ENCODE measurements at places on chromosomes 6 and 20.

DNA sequence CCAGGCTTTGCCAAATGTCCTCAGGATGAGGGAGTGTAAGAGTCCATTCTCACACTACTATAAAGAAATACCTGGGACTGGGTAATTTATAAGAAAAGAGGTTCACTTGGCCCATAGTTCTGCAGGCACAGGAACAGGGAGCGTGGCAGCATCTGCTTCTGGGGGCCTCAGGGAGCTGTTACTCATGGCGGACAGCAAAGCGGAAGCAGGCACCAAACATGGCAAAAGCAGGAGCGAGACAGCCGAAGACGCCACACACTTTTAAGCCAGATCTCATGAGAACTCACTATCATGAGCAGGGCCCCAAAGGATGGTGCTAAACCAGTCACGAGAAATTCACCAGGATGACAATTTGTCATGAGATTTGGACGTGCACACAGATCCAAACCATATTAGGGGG is 22.8 kb downstream of the FAM50B start:
- no peak for DNase-seq

DNA sequence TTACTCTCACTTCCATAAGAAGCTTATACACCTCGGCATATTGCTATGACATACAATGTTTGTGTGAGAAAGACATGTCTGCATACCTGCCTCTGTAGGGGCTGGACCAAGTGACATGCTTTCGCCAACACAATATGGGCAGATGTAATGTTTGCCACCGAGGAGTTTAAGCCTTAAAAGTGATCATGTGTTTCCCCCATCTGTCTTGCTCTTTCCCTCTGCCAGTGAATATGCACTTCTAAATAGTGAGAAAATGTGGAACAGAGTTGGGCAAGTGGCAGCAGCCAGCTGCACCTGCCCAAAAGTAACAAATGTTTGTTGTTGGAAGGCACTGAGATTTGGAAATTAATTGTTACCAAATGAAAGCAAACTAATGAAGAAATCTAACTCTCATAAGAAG is 274.8 kb upstream of the BTBD3 start:
- DNase-seq = no peak

- peak; percentile 88 for DNase-seq
Measured at GRCh38 chr6:122014961-122015360, 384.5 kb upstream of the HSF2 start.

DNA sequence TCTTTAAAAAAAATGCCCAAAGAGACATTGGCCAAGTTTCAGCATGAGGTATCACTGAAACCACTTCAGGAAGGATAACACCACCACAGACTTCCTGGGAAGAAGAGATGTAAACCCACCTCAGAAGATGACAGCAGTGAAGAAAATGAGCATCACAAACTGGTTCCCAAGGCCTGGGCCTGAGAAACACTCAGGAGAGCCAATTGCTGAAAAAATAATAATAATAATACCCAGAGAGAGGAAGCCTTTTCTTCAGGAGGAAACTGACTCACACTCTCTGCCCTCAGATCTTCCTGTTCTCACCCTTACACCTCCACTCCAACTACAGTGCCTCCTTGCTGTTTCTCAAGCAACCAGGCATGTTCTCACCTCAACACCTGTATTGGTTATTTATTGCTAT is 68.1 kb upstream of the MAFB start:
- peak; percentile 21 for DNase-seq

DNA sequence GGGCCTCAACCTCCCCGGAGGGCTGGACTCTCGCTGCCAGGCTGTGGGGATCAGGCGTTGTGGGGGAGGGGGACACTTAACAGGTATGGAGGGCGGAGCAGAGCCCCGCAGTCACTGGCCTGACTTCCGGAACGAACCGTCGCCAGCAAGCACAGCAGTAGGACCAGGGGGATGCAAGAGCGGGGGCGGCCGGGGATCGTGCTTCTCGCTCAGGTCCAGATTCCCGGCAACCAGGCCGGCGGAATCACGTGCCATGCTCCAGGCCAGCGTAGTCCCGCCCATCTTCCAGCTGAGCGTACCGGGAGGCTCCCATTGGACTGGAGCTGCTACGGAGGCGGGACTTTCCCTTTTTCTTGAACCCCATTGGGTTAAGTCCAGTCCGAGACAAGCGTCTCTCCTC is 10.0 kb upstream of the POU5F1 start:
- peak; percentile 39 for DNase-seq

- no peak for DNase-seq
Measured at GRCh38 chr20:52087471-52087870, 104.1 kb downstream of the ZFP64 start.

GRCh38 chr6:1778686-1779235 is 169.0 kb downstream of the FOXC1 start:
- no peak for DNase-seq
